ENCODE measurements at places on chromosomes 3 and 15.

DNA sequence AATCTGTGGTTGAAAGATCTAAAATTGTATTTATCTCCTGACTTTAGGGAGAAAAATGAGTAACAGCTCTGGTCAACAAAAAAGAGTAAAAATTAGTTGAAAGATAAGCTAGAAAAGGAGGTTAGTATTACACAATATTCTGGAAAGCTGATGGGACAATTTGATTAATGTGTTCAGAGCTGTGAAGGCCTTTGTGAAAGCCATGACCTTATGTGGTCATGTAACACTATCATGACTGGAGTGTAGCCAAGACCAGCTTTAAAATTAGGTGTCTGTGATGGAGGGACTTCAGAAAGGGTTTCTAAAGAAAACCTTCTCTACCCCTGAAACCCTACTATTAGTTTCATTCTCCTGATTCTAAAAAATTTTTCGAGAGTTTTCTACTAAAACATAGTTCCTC lies 127.2 kb downstream of the NFKBIZ start:
- no peak for DNase-seq

DNA sequence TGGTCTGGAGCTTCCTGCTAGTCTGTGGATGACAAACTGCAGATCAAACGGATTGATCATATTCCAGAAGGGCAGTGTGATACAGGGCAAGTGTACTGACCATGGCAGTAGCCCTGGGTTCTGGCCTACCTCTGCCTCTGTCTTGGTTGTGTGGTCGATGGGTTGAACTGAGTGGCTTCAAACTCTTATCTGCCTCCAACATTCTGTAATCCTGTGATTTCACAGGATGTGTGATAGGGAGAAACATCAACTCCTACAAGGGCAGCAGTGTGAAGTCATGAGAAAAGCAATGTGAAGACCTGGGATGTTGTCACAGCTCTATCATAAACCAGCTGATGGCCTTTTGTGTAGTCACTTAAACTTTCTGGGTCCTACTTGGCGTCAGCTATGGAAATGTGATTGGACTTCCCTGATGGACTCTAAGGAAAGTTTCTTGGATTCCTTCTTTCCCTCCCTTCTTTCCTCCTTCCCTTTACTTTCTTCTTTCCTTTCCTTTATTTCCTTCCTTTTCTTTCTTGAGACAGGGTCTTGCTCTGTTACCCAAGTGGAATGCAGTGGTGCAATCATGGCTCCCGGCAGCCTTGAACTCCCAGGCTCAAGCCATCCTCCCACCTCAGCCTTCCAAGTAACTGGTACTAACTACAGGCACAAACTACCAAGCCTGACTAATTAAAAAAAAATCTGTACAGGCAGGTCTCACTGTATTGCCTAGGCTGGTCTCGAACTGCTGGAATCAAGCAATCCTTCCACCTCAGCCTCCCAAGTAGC lies 114.8 kb downstream of the BBX start:
- no peak for DNase-seq

DNA sequence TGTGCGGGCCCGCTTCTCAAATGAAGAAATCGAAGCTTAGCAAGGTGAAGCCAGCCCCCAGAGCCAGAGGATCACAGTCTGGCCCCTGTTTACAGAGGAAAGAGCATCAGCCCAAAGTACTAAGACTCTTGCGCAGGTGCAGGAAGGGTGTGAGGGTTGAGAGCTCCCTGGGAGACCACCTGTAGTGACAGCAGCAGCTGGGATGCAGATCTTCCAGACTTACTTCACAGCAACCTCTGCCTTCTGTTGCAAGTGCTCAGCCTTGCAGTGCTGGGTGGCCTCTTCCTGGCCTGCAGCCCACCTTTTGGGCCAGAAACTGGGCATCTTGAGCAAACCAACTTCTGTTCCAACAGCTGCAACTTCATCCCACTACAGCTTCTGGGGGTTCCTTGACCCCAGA lies 19.7 kb downstream of the SPATA12 start:
- no peak for DNase-seq

- DNase-seq, result no peak
These were observed 33.0 kb upstream of the PLSCR4 start for GRCh38 chr3:146283781-146284445.

DNA sequence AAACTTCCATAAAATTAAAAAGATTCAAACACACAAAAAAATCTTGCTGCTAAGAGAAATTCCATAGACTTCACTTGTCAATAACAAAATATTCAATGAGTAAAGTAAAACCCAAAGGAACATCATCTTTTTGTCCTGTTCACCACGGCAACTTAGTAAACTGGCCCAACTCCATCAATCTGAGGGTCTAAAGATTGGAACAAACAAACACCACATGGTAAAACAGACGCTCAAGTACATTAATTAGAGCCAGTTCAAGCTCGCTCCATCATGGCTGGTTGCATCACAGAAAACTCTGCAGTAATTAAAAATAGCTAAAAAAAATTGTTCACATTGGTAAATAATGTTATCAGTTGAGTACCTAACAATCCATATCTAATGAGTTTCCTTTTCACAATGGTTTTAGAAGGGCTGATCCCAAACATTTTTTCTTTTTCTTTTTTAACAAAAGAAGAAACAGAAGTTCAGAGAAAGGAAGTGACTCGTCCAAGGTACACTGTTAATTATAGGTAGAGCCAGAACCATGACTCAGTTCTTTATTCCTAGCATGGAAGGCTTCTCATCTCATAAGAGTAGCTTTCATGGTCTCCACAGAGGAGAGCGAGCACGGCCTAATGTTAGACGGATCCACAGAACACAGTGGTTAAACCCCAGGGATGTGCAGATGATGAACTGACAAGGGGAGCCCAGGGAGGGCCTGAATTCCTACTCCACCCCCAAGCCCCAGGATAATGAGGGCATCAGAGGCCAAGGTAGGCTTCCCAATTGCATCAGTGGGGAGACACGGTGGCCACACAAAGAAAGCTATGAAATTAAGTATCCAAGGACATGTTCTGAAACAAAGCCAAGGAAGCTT lies 79.2 kb upstream of the ARHGEF3 start:
- DNase-seq, result no peak

GRCh38 chr3:103976931-103977339 lies 1389.8 kb upstream of the ALCAM start:
- no peak for DNase-seq

DNA sequence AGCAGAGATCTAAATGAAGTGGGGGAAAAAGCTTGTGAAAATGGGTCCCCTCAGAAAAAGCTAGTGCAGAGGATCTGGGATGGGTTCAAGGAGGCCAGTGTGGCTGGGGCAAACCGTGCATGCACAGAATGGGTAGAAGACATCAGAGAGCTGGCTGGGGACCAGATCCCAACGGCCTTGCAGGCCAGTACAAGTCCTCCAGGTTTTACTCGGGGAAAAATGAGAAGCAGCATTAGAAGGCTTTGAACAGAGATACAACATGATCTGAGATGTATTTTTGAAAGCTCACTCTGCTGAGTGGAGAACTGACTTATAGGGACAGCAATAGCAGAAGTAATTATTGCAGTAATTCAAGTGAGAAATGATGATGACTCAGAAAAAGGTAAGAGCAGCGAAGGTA lies 114.5 kb downstream of the HERC1 start:
- no peak for DNase-seq

DNA sequence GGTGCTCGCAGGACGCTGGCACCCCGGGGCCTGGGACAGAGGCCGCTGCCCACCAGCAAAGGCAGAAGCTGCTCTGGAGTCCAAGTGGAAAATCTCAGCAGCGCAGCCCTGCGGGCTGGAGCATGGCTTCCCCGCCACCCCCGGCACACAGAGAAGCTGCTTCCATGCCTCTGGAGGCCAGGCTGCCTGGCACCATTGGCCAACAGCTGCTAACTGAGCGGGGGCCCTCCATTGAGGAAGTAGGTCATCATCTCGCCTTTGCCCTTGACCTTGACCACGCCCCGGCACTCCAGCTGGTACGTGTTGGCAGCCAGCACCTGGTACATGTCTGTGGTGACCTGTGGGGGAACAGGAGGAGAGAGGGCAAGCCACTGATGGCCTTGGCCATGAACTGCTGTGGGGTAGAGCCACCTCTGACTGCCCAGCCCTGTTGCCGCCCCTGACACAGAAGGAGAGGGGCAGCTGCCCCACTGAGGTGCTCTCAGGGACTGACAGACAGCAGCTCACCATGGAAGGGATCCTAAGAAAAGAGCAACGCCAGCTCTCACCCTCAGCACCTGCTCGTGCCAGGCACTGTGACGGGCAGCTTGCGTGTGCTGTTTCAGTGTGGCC lies 82.8 kb downstream of the SEC22A start:
- DNase-seq, result no peak

DNA sequence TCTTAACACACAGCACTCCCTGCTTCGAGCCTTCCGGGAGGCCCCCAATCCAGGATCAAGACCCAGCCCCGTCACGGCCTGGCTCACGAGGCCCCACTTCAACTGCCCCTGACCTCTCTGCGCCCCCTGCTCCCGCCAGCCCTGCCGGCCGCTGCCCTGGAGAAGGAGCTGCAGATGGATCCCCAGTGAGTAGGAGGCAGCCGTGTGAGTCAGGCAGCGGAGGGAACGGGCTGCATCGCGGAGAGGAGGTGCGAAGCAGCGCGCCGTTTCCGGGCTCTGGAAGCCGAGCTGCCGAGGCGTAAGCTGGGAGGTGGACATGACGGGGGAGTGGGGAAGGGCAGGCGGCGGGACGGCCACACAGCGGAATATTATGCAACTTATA lies 133.4 kb downstream of the TPRA1 start:
- DNase-seq, result no peak

DNA sequence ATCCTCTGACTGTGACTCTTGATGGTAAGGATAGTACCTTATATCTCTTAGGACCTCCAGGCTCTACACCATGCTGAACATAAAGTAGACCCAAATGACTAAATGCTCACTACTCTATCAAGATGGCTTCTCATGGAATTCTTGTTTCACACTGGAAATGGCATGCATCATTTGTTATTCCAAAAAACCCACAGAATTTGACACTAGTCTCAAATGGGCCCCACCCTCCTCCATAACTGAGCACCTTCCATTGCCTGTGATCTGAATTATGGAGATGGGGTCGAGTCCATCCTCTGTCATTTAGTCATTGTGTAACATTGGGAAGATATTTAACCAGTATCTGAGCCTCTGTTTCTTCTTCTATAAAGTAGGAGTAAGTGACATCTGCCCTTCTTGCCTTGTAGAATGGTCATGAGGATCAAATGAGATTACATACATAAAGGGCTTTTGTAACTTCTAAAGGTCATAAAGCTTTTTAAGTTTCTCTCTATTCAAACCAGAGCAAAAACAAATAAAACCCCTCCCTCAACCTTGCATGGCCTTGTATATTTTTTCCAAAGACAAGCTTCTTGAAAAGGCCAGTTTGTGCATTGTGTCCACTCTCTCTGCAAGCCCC lies 57.0 kb upstream of the PTX3 start:
- DNase-seq, result no peak

- no peak for DNase-seq
These were observed 536.0 kb upstream of the TBL1XR1 start for GRCh38 chr3:177733233-177733632.

DNA sequence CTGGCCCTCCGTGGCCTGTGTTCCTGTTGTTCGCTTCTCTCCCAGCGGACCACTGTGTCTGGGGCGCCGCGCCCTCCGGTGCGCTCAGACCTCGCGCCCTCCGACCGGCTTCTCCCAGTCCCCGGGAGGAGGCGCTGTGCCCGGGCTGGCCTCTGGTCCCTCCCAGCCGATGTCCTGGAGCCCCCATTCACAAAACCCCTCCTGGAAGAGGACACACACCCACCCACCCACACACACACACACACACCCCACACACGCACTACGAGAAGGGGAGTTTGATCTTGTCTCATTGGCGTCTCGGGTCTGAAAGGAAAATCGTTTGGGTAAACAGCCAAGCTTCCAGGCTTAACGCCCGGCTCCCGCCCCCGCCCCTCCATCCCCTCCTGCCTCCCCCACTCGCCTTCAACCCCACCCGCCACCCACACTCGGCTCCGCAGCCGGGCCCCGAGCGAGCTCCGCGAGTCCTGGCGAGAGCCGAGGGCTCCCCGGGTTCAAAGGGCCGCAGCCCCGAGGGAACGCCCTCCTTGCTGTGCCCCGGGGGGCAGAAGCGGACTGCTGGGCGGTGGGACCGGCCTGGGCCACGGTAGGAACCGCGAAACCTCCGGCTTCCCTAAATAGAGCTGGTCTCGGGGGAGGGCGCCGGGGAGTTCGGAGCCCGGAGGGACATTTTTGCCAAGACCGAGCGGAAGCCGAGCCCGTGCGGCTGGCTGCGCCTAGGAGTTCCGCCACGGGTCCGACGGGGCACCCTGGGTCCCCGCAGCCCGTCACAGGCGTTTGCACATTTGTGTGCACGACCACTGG lies 23.6 kb downstream of the NR2F2 start:
- DNase-seq, result no peak

DNA sequence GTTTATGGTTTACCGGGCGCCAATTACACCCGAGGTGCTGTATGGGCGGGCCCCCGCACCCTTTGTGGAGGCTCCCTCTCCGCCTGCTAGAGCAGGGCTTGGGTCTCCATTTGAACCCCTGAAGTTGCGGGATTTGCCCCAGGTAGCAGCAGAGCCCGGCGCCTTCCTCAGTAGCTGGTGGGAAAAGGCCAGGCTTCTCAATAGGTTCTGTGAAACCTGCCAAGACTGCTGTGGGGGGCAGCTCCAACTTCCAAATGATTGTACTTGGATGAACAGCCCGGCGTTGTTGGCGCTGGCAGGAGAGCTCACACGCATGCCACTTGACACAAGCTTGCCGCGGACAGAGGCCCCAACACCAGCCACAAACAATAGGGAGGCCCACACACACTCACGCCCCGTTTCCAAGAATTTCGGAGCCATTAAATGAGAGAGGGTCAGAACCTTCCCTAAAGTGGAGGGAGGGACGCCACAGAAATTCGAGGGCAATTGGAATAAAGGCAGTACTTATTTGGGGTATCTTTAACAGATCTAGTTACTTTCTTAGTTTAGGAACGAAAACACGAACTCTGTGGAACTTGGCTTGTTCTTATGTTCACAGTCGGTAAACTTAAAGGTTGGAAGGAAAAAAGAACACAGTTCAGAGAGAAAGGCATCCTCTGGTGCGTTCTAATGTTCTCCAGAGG lies 1.4 kb downstream of the EPHB3 start:
- DNase-seq, result no peak

DNA sequence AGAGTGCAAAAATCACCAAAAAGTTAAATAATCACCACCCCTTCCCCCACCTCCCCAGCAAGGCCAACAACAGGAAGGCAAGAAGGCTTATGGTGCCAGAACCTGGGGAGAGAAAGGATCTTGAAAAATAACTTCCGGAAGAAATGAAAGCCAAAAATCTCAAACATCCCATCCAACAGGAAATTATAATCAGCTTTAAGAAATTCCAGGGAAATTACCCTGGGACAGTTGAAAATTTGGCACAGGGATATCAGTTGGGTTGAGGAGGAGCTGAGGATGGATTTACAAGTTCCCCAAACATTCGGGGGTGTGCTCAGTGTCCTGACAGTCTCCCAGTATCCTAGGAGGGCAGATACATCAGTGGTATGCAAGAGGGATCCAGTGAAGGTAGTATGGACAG lies 82.7 kb downstream of the POLR2M start:
- DNase-seq, result no peak

- no peak for DNase-seq
These were observed 187.9 kb downstream of the OPA1 start for GRCh38 chr3:193780810-193781478.
